M059J (cell line): ENCODE measurements at places on chromosomes 13 and 19.

DNA sequence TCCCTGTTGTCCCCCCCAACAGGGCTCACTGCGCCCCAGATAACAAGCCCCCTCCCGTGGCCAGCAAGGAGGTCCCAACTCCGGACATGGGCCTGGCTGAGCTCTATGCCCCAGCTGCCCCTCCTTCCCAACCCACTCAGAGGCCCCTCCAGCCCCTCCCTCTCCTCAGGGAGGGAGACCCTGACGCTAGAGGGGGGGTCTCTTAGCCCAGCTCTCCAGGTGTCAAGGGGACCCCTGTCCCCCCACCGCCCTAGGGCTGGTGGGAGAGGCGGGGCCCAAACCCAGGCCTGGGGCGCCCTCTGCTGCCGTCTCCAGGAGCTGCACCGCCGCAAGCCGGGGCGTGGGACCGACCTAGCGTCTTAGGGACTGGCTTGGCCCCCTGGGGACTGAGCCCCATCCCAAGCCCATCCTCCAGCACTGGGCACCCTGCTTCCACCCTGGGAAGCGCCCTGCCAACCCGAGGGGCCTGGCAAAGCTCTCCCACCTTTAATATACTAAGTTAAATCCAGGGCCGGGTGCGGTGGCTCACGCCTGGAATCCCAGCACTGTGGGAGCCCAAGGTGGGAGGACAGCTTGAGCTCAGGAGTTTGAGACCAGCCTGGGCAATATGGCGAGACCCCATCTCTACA is 1.4 kb downstream of the GRIN3B start:
- DNase-seq = no peak

GRCh38 chr19:6576869-6577475 is 14.0 kb downstream of the CD70 start:
- no peak for DNase-seq

GRCh38 chr13:90533866-90534265 is 813.6 kb upstream of the MIR17HG start:
- no peak for DNase-seq

DNA sequence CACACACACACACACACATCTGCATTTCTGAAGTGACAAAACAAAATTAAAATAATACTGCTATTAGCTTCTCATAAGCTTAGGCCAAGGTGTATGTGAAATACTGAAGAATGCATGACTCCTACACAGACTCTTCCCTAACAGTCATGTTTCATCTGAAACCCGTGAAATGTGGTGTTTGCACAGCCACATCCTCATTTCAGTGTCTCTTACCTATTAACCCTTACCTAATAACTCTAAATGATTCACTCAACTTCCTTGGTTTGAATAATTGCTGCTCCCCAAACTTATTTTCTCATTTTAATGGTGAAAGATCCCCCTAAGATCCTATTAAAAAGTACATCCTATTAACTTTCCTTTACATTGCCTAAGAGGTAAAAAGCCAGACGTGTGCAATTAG is 117.6 kb downstream of the MIPEP start:
- DNase-seq = no peak

GRCh38 chr13:70188567-70188966 is 80.3 kb upstream of the KLHL1 start:
- no peak for DNase-seq

DNA sequence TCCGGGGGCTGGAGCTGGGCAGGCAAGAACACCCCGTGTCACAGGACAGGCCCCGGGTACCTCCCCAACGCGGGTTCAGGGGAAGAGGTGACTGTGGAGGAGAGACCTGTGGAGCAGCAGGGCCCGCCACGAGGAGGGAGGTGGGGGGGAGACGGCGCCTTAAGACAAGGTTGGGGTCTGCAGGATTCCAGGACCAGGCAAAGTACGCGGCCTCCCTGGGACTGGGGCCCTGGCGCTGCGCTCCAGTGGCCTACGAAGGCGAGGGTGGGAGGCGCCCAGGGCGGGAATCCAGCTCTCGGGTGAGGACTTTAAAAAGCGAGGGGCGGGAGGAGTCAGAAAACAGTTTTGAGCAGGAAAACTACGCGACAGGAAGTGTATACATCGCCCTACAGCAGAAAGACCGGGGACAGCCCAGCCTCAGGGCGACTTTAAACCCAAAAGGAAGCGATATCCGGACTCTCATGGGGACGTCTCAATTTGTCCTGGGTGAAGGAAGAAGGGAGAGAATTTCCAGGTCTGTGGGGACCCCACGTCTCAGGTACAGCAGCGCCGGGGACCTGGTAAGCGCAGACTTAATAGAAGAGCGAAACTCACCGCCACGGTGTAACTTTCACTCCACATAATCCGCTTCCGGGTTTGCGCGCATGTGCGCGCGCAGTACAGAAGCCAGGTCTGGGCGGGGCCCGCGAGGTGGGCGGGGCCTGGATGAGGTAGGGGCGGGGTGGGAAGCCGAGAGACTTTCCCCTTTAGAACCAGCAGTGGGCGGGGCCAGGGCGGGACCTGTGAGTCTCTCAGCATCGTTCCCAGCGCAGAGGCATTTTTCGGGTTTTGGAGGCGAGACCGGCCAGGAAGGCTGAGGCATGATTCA is at the start of gene ZNF83:
Gene ZNF83 (minus strand): TSS at position 638 of the 868 bp plus-strand sequence.
- peak; percentile 95 for DNase-seq

DNA sequence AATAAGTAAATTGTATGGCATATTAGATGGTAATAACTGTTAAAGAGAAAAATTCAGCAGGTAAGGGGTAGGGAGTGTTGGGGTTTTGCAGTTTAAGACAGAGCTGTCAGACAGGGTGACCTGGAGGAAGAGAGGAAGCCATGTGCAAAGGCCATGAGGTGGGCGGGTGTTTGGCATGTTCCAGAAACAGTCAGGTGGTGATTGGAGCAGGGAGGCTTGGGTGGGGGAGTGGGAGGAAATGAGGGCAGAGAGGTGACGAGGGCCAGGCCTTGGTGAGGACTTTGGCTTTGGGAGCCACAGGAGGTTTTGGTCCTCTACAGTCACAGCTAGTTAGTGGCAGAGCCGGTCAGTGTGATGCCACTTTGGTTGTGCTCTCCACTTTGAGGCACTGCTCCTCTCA is 20.1 kb downstream of the RYR1 start:
- DNase-seq = no peak

GRCh38 chr19:32653599-32653915 is 21.4 kb downstream of the ANKRD27 start:
- DNase-seq = no peak
